ENCODE measurements at places on chromosomes 4 and X. TPM values are rescaled to one million over a fixed set of nuclear protein-coding genes. Genes with fewer than 3 reads are reported as not detected.
A peak's percentile ranks its signal among the peaks of the same experiment; 100 is the strongest.

GRCh38 chrX:114626323-114626722 lies 42.4 kb downstream of the HTR2C start:
- no peak for DNase-seq

DNA sequence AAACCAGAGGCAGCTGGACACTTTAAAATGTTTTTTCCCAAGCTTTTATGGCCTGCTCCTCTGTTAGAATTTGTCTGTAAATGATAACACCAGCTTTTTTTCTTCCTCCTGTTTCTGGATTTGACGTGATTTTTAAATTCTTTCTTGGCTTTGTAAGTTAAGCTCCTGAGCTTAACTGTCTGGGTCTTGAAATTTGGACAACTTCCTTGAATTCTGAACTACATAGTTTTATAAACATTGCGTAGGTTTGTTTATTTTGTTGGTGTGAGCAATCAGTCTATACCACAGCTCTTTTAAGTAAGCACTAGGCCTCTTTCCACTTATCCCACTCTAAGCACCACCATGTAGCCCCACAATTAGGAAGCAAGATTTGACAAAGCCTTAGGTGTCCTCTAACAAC lies 144.4 kb upstream of the GUCY1A1 start:
- no peak for DNase-seq

GRCh38 chrX:5388087-5388486 lies 840.6 kb downstream of the NLGN4X start:
- DNase-seq: no peak

The TMEM35A gene
- not detected for total RNA-seq

DNA sequence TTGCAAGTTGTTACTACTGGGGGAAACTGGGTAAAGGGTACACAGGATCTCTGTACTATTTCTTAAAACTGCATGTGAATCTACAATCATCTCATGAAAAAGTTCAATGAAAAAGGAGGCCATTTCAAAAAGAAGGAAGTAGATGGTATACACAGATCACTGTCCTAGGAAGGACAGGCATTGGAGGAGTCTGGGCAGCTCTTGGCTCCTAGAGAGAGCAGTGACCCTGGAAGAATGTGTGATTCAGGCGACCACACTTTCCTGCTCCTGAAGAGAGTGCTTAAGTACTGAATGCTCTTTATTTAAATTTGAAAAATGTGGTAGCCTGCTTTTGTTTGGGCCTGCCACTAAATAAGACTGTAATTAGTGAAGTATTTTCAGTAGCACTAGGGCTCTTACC lies 318.1 kb upstream of the CASK start:
- no peak for DNase-seq

The MAGEC2 gene
- total RNA-seq: not detected

The HERC6 gene
- total RNA-seq: 14.9 TPM

GRCh38 chrX:38236901-38237615 lies 16.4 kb upstream of the SRPX start:
- no peak for DNase-seq

DNA sequence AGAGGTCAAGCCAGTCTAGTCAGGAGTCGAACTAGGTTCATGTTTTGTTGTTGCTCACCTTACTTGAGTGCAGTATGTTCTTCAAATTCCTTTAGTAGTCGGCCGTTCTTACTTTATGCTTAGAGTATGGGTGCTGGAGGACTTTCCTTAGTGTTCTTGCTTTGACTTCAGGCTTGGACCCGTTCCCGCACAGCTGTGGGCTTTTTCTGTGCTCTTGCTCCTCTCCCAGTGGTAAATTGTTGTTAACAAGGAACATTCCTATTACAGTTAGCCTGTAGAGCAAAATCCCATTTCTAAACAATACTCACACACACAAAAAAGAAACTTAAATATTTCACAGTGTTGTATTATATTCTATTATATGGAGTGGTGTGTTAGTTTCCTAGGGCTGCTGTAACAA lies 113.5 kb downstream of the RAP1GDS1 start:
- DNase-seq: no peak

- DNase-seq: no peak
Measured at GRCh38 chr4:314296-314903, 9.1 kb upstream of the ZNF732 start.

GRCh38 chr4:336099-336892 lies 1.3 kb upstream of the ZNF141 start:
- DNase-seq: no peak

- DNase-seq: peak; percentile 46
Measured at GRCh38 chrX:9465380-9466123, 694 bp downstream of the TBL1X start.

- DNase-seq: no peak
Measured at GRCh38 chr4:140247237-140247636, 93.3 kb upstream of the MAML3 start.

DNA sequence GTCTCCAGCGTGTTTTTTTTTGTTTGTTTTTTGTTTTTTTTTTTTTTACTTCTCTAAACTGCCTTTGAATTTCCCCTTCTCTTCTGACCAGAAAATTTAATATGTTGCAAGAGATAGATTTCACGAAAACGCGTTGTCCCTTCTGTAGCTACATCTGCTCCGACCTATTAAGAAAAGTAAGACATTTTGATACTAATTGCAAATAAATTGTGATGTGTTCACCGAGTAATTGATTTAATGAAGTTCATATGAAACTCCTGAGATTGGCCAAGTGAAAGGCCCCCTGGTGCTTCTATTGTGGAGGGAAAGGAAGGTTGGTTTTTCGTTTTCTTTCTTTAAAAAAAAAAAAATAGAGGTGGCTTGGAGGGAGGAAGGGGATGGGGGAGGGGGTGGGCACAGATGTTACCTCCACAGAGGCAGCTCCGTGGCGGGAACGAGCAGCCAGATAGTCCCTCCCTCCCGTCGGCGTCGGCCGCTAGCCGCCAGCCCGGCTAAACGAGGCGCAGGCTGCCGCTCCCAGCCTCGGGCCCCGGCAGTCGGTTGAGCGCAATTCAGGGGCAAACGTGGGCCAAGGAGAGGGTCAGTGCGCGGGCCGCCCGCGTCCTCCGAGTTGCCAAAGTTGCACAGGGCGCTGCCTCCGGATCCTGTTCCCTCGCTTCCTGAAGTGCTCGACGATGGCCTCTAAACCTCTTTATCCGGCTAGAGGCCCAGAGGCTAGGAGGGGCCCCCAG lies 139.1 kb upstream of the ZIC3 start:
- DNase-seq: no peak

The SHROOM3 gene
- 0.10 TPM for total RNA-seq

The DTHD1 gene
- total RNA-seq: 13.5 TPM

DNA sequence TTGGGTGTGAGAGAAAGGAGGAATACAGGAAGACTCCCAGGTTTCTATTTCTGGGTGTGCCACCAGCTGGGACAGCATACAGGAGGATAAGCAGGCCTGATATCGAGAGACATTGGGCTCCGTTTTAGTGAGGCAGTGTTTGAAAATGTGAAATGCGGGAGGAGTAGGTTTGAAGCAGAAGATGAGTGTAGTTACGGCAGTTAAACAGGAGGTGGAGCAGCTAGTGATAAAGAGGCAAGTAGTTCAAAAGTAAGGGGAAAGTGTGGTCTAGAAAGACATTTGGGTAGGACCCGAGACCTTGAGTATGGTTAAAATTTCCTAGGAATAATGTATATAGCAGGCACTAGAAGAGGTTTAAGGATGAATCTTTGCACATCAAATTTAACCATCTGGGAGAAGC lies 42.4 kb downstream of the DCUN1D4 start:
- DNase-seq: no peak

The CDK16 gene
- 88.6 TPM for total RNA-seq
